ENCODE measurements at places on chromosomes 5 and 9.

DNA sequence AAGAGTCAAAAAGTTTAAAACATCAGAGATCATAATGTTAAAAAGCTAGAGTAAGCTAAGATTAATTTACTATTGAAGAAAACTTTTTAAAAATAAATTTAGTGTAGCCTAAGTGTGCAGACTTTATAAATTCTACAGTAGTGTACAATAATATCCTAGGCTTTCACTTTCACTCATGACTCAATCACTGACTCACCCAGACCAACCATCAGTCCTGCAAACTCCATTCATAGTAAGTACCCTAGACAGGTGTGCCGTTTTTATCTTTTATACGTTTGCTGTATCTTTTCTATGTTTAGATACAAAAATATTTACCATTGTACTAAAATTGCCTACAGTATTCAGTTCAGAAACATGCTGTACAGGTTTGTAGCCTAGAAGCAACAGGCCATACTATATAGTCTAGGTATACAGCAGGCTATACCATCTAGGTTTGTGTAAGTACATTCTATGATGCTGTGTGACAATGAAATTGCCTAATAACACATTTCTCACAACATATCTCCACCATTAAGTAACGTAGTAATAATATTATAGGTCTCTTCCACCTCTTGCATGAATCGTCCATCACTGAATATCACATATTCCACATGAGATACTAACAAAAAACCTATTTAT, 59.2 kb downstream of the MEGF9 start:
- no peak for DNase-seq

GRCh38 chr5:1950708-1951103, 68.0 kb upstream of the IRX4 start:
- DNase-seq = no peak

GRCh38 chr5:140003519-140003918, 39.6 kb downstream of the NRG2 start:
- no peak for DNase-seq

DNA sequence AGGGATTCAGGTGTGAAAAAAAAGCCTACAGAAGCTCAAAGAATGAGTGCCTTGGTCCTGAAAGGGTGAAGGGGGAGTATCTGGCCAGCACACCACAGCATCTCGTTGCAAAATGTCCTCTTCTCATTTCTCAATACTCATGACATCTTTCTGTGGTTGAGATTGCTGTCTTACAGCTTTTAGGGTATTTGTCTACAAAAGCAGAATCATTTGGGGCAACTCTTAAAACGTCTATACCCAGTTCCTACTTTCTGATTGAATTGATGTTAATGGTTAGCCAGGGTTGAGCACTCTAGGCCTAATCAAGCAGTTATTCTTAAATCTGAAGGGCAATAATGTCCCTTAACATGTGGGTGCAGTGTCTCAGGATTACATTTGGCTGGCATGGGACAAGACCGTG, 21.2 kb upstream of the PCSK5 start:
- no peak for DNase-seq

GRCh38 chr9:71819115-71819739, 50.9 kb upstream of the CEMIP2 start:
- DNase-seq = peak; percentile 50

GRCh38 chr5:176319827-176320554, 41.6 kb downstream of the KIAA1191 start:
- DNase-seq = no peak

GRCh38 chr9:130844044-130844451, 9.0 kb downstream of the ABL1 start:
- DNase-seq = no peak

DNA sequence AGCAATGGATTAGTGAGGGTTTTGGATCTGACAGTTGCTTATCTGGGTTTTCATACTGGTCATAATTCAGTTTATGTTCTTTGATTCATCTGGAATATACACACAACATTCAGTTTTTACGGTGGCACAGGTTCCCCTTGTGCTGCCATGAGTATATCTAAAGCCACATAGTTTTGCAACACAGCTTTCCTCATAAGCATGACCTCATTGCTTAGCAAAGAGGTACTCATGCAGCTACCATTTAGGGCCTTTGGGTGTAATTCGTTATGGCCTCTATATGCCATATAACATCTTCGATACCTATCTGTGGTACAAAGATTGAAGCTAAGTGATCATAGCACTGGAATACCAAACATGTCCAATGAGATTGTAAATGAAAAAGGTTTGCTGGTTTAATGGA, 2.9 kb upstream of the RBM22 start:
- DNase-seq = no peak

DNA sequence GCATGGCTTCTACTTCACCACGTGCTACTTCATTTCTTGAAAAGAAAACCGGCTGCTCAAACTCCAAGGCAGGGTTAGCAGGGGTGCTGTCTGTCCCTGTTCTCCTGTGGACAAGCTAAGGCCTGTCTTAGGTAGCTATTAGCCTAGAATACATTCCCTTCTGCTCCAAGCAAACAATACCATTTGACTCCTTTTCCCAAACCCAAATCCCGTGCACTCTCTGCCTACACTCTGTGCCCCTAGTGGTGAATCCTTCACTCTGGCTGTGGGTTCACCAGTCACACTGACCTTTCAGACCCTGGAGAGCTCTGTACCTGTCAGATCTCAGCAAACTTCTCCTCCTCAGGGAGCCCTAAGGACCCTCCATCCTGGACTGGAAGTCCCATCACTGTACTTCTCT, 211.6 kb downstream of the SLIT3 start:
- no peak for DNase-seq
